NCI-H2029 (cell line): ENCODE measurements at places on chromosomes 2 and 18.
A peak's percentile ranks its signal among the peaks of the same experiment; 100 is the strongest.

- no peak for DNase-seq
These were observed 115.6 kb upstream of the RMDN2 start for GRCh38 chr2:37809525-37809924.

DNA sequence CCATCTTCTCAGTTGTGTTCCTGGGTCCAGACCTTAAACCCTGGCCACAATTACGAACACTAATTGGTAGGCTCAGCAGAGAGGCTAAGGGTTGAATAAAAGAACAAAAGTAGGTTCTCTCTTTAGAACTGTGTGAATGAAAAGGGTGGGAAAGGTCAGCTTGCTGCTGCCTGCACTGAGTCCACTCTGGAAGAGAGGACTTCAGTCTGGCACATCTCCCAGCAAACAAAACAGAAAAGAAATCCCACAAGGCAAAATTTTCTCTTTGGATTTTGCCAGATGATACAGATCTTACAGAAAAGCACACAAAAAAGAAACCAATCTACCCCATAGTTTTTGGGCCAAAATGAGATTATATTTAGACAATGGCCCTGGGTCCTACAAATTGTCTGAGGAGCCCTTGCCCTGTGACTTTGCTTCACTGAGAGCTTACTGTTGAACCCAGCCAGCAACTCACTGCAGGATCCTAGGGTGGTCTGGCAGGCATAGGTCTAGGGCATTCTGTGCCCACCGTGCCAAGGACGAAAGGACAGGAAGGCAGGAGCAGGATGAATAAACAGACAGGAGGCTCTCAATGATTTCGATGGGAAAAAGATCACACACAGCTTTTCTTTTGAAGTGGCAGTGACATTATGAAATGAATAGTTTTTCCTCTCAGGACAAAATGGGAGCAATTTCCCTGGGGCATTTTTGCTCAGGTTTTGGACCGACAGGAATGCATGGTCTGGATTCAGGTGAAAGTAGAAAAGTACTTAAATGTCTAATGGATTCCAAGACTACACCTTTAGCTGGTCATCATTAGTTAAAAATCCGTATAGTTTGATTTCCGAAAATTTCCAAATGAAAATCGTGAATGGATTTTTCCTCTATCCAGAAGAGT, 68.4 kb upstream of the STAM2 start:
- no peak for DNase-seq

DNA sequence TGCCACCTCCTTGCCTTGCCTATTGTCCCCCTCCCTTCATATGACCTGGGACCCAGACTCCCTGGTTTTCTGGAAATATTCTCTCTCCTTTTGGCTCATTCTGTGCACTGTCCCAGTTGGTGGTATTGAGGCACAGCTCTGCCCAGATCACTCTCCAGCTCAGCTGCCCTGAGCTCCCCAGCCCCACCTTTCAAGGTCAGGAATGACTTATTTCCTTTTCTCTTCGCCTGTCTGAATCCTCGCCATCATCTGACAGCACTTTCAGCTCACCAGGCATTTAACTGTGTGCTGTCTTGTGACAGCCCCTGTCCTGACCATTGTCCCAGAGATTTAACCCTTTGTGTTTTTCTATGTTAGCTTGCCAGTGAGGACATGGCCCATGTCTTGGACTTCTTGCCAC, 133.0 kb downstream of the MSH2 start:
- no peak for DNase-seq

GRCh38 chr18:395456-396250, 104.8 kb downstream of the COLEC12 start:
- no peak for DNase-seq

DNA sequence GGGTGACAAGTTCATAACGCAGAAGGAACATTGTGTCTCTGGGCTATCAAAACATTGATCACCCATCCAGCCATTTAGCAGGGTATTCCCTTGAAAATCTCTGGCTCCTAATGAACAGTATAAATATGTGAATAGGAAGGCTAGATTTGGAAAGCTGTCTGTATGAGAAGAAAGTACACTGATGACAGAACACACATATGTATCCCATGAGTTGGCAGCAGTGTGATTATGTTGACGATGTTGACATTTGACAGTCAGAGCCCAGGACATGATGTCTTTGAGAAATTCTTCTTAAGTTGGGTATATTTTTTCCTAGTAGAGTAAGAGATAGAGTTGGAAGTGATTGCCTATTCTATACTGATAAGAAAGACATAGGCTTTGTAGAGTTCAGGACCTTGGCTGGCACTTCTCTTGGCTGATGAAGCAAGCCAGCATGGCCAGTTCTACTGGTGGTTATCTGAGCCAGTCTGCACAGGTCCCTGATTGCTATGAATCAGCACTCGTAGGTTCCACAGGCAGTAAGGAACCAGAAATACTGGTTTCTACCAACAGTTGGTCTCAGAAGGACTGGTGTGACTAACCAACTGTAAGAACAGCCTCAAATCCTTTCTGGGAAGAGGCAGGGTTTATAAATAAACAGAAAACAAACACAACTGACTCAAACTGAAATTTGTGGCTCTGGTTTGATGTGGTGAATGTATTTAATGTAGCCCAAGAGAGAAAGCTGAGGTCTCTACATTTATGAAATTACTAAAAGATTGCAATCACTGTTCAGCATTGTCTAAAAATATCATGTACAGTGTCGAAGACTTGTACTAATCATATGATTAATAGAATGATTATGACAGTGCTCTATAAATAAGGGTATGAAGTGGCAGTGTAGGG, 43.9 kb upstream of the RAPH1 start:
- DNase-seq = peak; percentile 92

DNA sequence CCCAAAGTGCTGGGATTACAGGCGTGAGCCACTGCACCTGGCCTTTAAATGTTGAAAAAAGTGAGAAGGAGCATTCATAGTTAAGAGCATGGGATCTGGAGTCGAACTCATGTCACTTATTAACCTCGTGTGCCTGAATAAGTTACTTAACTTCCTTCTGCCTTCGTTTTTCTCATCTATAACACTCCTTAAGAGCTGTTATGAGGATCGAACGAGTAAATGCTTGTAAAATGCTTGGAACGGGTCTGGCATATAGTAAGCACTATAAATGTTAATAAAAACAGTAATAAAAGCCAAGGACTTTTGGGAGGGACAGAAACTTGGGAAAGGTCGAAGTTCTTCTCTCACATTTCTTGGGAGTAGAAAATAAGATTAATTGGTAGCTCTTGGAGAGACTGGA, 40.8 kb downstream of the RAB10 start:
- no peak for DNase-seq

GRCh38 chr2:38474715-38475566, 97.9 kb upstream of the ATL2 start:
- no peak for DNase-seq
